A549 treated with CpdA at 1 μM for 4 hours (cell line): ENCODE measurements at places on chromosomes 13 and 19. TPM values are rescaled to one million over a fixed set of nuclear protein-coding genes. Genes with fewer than 3 reads are reported as not detected.

Gene SBK3
- total RNA-seq, result 1.8 to 2.7 TPM (median 2.3 TPM) in 5 replicates

Gene PABPC3
- total RNA-seq, result 0.10 to 0.17 TPM (median 0.13 TPM) in 5 replicates

Gene VSTM1
- 0.35 to 0.81 TPM (median 0.79 TPM) in 4 of 5 replicates, not detected in the other for total RNA-seq

Gene PCDH17
- total RNA-seq, result 0.01 TPM in 1 of 5 replicates, not detected in the others

Gene ZNF132
- total RNA-seq, result 0.08 to 0.10 TPM (median 0.09 TPM) in 3 of 5 replicates, not detected in the others

Gene ARHGEF1
- total RNA-seq, result 87.0 to 126 TPM (median 107 TPM) in 5 replicates

Gene TRMT1
- 39.1 to 48.0 TPM (median 46.0 TPM) in 5 replicates for total RNA-seq

Gene DNAJC15
- total RNA-seq, result under 0.01 to 0.10 TPM (median 0.06 TPM) in 3 of 5 replicates, not detected in the others
